A549 (cell line): ENCODE measurements at places on chromosomes 12 and 14.

DNA sequence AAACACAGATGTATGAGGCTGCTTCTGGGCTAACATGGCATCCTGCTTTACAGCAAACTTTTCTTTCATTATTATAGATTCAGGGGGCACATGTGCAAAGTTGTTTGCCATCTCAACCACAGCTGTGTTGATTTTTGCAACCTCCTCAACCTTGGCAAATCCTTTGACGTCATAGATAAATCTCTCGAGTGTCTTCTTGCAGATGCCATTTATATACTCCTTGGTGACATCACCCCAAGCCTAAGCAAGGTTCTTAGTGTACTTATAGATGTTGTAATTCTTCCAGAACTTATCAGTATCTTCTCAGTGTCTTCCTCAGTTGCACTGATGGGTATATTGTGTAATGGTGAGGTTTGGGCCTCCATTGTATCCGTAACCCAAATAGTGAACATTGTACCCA, 135.4 kb upstream of the RPH3A start:
- no peak for DNase-seq

- no peak for DNase-seq
These were observed 57.4 kb downstream of the PAPOLA start for GRCh38 chr14:96559571-96559970.

DNA sequence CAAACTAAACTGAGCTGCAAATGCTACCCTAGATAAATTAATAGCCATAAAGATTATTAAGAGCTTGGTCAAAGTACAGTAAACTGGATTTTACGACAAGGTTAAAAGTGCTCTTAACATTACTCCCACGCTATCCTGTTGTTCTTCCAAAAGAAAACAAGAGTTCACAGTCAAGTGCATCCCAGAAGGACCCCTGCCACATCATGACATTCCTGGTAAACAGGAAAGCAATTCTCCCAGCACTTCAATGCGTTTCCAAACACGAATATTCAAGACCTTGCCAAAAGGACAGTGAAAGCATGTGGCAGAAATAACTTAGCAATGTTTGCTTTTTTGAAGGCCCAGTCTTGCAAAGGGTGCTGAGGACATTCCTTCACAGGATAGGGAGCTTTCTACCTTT, 11.2 kb downstream of the SPRING1 start:
- no peak for DNase-seq

- no peak for DNase-seq
These were observed 11.2 kb downstream of the ATG2B start for GRCh38 chr14:96351986-96352385.
